ENCODE measurements at places on chromosomes 16 and 17.

- DNase-seq = no peak
Observed at GRCh38 chr17:27870345-27870744, 22.8 kb downstream of the LYRM9 start.

DNA sequence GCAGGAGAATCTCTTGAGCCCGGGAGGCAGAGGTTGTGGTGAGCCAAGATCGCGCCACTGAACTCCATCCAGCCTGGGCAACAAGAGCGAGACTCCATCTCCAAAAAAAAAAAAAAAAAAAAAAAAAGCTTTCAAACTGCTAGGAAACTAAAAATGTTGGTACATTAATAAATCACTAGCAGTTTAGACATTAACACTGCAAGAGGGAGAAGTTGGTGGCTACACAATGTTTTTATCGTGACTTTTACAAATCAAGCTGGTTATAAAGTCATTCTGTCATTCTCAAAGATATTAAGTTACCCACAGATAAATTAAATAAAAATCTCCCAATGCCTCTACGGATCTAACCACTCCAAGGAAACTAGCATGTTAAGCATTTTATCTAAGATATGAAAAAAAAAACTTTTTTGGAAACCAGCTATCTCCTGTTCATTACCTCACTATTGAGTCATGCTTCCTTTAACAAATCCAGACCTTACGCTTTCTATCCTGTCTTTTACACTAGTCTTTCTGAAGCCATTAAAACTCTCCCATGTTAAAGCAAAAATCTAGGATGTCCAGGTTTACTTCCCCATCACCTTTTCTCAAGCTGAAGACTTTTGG lies 85.9 kb upstream of the SMURF2 start:
- no peak for DNase-seq

- no peak for DNase-seq
Observed at GRCh38 chr16:83418565-83418964, 389.2 kb upstream of the HSBP1 start.

DNA sequence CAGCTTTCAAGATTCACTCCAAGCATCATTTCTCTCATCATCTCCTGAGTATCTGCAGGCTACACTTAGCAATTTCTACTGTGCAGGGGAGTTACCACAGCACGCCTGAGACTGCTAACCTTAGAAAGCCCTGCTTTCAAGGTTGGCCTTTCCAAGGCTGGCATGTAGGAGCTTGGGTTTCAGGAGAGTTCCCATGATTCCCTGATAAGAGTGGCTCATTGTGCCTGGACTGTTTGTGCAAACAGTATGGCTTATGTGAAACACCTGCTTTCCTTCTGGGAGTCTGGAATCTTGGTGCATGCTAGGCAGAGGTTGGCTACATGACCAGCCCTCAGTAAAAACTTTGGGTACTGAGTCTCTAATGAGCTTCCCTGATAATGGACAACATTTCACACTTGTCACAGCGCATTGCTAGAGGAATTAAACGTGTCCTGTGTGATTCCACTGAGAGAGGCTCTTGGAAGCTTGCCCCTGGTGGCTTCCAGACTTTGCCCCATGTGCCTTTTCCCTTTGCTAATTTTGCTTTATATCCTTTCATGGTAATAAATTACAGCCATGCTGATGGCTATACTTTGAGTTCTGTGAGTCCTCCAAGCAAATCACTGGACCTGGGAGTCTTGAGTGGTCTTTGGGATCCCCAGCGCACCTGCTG lies 19.7 kb upstream of the RGS9 start:
- no peak for DNase-seq

- no peak for DNase-seq
Observed at GRCh38 chr17:37710344-37710886, 34.4 kb downstream of the HNF1B start.

DNA sequence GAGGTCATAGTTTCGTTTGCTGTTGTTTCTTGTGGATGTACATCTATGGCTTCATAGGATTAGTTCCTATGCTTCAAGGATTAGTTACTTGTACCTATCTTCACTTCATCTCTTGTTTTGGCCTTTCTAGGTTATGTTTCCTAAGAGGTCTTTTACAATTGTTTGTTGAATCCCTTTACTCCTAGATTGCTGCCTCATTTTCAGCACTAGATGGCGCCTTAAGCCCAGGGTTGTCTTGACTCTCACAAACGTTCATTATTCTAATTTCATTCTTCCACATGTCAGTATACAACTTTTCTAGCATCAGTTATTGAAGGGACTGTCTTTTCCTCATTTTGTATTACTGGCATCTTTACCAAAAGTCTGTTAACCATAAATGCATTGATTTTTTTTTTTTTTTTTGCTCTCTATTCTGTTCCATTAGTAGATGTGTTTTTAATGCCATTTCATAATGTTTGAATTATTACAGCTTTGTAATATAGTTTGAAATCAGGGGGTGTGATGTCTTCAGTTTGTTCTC lies 45.0 kb upstream of the NACA2 start:
- DNase-seq = peak; percentile 41

- DNase-seq = no peak
Observed at GRCh38 chr17:1434150-1434549, 21.9 kb downstream of the CRK start.

GRCh38 chr16:57016301-57016700 lies 26.9 kb downstream of the NLRC5 start:
- DNase-seq = no peak
